HFFc6 (cell line): ENCODE measurements at places on chromosomes 11 and 22. TPM values are rescaled to one million over a fixed set of nuclear protein-coding genes. Genes with fewer than 3 reads are reported as not detected.
A peak's percentile ranks its signal among the peaks of the same experiment; 100 is the strongest.

DNA sequence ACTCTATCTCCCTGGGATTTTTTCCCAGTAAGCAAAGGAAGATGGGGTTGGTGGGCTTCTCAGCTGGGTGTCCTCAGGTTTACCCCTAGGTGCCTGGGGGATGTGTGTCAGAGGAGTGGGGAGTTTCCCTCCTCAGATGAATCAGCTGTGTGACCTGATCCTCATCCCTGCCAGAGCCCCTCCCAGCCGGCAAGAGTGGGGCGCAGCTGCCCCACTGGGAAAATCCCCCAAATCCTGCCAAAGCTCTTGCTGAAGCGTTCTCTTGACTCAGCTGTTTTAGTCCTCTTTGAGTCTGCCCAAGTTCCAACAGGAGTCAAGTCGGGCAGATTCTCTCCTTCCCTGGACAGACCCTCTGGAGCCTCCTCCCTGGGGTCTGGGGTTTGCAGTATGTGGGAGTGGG lies 6.0 kb downstream of the C11orf68 start:
- peaks cover 75% of the 10 kb centered on the region for H3K4me1 ChIP-seq
- H3K36me3 ChIP-seq: peaks cover 11% of the 10 kb centered on the region
- DNase-seq: peak; percentile 69
- peak overlapping the region; percentile 63 for H3K4me3 ChIP-seq
- H3K27ac ChIP-seq: peak overlapping the region; percentile 99
- peaks cover 1% of the 10 kb centered on the region for H3K27me3 ChIP-seq

DNA sequence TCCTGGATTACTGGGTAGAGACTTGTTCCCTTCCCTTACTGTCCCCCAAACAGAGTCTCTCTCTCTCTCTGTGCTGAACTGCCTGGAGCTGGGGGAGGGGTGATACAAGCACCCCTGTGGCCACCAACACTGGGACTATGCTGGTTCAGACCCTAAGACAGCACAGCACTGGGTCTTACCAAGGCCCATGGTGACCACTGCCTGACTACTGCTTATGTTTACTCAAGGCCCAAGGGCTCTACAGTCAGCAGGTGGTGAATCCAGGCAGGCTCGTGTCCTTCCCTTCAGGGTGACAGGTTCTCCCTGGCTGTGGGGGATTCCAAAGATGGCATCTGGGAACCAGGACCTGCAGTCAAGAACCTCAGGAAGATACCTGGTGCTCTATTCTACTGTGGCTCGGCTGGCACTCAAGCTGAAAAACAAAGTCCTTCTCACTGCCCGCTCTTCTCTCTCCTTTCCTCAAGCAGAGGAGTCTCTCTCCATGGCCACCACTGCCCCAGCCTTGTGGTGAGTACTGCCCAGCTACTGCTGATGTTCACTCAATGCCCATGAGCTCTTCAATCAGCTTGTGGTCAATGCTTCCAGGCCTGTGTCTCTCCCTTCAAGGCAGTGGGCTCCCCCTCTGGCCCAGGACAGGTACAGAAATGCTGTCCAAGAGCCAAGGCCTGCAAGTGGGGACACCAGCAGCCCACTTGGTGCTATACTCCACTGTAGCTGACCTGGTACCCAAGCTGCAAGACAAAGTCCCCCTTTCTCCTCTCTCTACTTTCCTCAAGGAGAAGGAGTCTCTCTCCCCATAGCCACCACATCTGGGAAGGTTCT lies 41.8 kb upstream of the SHANK2 start:
- peaks cover 3% of the 10 kb centered on the region; the same call in 1 of the 2 replicates for H3K27me3 ChIP-seq
- H3K4me3 ChIP-seq: no peak overlapping the region
- DNase-seq: no peak
- no peak overlapping the region for H3K27ac ChIP-seq

- peaks cover 2% of the 10 kb centered on the region; the same call in 1 of the 2 replicates for H3K27me3 ChIP-seq
- no peaks in the 10 kb centered on the region for H3K4me1 ChIP-seq
- H3K4me3 ChIP-seq: no peak overlapping the region
Measured at GRCh38 chr11:47136327-47136726, 40.4 kb downstream of the ARFGAP2 start.

DNA sequence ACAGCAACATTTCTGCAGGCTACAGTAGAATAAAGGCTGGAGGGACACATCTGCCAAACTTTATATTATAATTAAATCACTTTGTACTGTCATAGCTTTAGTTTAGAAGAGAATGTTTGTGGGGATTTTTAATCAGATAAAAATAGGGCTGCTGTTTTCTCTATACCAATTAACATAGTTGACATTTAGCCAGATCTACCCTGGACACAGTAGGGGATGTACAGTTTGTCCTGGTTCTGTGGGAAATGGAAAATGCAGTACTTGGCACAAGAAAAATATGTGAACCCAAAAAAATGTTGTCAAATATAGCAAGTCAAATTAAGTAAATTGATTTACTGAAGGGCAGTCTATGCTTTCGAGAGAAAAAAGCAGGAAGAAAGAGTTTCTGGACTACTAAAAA lies 20.8 kb upstream of the PICALM start:
- no peaks in the 10 kb centered on the region for H3K36me3 ChIP-seq
- peak overlapping the region; percentile 60 for H3K27ac ChIP-seq
- peak; percentile 90 for DNase-seq
- H3K27me3 ChIP-seq: peaks cover 2% of the 10 kb centered on the region; the same call in 1 of the 2 replicates

DNA sequence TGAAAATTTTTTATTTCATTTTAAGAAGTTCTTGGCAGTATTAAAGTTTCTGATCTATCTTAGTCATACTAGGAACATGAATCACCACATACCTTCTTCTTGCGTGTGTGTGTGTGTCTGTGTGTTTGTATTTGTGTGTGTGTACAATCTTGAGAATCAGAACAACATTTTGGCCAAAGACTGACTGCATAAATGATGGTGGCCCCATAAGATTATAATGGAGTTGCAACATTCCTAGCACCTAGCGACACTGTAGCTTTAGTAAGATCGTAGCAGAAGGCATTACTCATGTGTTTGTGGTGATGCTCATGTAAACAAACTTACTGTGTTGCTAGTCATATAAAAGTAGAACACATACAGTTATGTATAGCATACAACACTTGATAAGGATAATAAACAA lies 205.4 kb downstream of the FAM76B start:
- peaks cover 28% of the 10 kb centered on the region for H3K4me1 ChIP-seq
- peak; percentile 50 for DNase-seq
- no peaks in the 10 kb centered on the region; the same call in 1 of the 2 replicates for H3K27me3 ChIP-seq
- peak overlapping the region; percentile 59; the same call in 1 of the 2 replicates for H3K27ac ChIP-seq
- no peak overlapping the region; the same call in 1 of the 2 replicates for H3K4me3 ChIP-seq

- DNase-seq: no peak
- H3K36me3 ChIP-seq: no peaks in the 10 kb centered on the region
- no peak overlapping the region for H3K27ac ChIP-seq
- no peaks in the 10 kb centered on the region for H3K4me1 ChIP-seq
Measured at GRCh38 chr11:117669062-117669461, 128.0 kb downstream of the DSCAML1 start.

GRCh38 chr11:2445746-2446551 lies 1.1 kb downstream of the KCNQ1 start:
- H3K4me1 ChIP-seq: no peaks in the 10 kb centered on the region
- H3K27me3 ChIP-seq: peaks cover 33% of the 10 kb centered on the region
- H3K36me3 ChIP-seq: no peaks in the 10 kb centered on the region

SCGB1A1 gene
- not detected in 3 replicates for total RNA-seq
